ENCODE measurements at places on chromosomes 2 and 18.

DNA sequence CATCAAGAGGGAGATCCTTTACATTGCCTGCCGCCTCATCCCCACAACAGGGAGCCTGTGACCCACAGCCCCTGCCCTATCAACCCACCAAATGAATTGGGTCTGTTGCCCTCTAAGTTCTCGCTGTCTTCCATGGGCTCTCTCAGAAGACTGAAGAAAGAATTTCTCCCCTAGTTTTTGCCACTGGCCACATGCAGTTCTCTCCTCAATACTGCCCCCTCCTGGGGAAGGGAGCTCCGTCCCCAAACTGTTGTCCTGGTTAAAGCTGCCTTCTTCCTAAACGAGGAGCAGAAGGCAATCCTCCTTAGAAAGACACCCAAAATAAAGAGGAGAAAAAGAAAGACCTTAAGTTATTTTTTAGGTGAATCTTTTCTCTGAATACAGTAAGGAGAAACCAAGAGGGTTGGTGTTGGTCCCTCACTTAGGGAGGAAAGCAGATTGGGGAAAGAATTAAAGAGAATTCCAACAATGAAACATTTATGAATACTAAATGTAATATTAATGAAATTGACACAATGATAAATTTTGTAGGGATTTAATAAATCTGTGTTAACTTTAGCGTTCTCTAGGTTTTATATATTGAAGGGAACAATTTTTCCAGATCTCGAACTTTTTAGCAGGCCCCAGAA, 31.1 kb upstream of the SATB2 start:
- peak; percentile 32 for DNase-seq

- DNase-seq: no peak
These were observed at the start of gene VAMP5 for GRCh38 chr2:85584354-85584856. Gene VAMP5, plus strand, starts transcription at chr2:85584431. Its CDS starts 60 bp downstream, at chr2:85584491.

- no peak for DNase-seq
These were observed 88.9 kb downstream of the TTN start for GRCh38 chr2:178718283-178718682.

- no peak for DNase-seq
These were observed 1.2 kb downstream of the NEU2 start for GRCh38 chr2:233033672-233034071.

- DNase-seq: no peak
These were observed 82.8 kb downstream of the NCK2 start for GRCh38 chr2:105827351-105828096.

DNA sequence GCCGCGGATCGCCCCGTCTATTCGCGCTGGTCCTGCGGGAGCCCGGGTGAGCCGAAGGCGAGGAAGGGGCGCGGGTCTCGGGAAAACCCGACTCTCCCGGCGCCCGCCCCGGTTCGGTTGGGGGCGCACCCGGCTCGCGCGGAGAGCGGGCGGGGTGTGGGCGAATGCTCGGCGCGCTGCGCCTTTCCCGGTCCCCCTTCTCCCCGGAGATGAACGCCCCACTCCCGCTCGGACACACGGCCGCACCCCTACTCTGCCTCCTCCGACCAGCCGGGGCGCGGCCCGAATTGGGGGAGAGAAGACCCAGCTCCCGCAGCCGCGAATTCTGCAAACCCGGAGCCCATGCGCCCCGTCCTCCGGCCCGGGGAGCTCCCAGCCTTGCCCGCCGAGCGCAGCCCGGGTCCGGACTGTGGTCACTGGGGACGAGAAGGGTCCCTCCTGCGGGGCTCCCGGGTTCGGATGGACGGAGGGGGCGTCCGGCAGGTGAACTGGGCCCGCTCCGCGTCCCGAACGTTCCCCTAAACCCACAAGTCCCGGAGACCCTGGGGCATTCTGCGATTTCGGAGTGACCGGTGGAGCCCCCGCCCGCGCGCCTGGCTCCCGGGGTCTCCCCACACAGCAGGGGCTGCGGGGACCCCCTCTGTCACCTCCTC, 734 bp downstream of the KCNG2 start:
- no peak for DNase-seq

DNA sequence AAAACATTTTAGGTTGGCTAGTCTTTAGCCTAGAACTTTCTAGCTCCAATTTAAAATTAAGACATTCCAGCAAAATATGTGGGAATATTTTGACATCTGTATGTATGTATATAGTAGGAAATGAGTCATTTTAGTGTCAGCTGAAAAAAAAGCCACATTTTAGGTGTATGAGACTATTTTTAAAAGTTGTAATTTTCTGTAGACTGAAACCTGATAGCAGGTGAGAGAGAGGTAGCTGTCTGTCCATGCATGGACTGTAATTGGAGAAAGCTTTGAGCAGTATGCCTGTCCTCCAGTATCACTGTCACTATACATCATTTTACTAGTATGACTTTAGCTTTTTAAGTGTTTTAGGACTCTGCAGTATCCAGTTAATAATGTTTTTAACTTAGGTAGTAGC, 26.1 kb upstream of the PPP1R1C start:
- peak; percentile 19 for DNase-seq

DNA sequence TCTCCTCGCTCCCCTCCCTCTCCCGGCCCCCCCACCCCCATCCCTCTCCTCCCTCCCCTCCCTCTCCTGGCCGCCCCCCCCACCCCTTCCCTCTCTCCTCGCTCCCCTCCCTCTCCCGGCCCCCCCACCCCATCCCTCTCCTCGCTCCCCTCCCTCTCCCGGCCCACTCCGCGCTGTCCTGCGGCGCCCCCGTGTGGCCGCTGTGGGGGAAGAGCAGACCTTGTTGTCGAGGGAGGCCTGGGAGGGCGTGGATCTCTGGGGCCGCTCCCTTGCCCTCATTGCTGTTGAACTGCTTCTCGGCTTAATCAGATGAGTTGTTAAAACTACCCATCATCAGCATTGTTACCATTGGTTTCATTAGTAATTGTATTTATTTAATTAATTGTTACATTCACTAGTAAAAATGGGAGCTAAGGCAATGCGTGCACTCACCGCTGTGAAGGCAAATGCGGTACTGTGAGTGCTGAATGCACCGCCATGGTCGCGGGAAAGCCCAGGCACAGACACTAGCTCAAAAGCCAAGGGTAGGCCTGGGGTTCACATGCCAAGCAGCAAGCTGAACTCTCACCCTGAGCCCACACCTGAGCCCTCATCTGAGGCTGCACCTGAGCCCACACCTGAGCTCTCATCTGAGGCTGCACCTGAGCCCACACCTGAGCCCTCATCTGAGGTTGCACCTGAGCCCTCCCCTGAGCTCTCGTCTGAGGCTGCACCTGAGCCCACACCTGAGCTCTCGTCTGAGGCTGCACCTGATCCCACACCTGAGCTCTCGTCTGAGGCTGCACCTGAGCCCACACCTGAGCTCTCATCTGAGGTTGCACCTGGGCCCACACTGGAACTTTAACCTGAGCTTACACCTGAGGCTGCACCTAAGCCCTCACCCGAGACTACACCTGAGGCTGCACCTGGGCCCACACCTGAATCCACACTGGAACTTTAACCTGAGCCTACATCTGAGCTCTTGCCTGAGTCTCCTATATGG, 8.8 kb downstream of the RTP5 start:
- DNase-seq: peak; percentile 72

DNA sequence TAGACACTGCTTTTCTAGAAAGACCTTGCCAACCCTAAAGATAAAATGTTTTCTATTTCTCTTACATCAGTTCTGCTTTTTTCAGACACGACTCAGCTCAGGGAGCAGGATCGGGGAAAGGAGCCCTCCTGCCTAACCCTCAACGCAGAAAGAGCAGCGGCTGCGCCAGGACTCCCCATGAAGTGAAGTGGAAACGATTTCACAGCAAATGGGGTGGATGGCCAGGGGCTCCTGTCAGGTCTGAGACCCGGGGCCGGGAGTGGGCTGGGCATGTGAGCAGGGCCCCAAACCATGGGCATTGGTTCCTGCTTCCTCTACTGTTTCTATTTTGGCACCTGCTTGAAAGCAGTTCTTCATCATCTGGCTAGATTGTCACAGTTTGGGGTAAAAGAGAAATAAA, 89.4 kb upstream of the PXDN start:
- DNase-seq: no peak

GRCh38 chr2:144451443-144451842, 68.5 kb downstream of the ZEB2 start:
- no peak for DNase-seq

GRCh38 chr18:55857409-55857808, 269.4 kb upstream of the TCF4 start:
- no peak for DNase-seq

DNA sequence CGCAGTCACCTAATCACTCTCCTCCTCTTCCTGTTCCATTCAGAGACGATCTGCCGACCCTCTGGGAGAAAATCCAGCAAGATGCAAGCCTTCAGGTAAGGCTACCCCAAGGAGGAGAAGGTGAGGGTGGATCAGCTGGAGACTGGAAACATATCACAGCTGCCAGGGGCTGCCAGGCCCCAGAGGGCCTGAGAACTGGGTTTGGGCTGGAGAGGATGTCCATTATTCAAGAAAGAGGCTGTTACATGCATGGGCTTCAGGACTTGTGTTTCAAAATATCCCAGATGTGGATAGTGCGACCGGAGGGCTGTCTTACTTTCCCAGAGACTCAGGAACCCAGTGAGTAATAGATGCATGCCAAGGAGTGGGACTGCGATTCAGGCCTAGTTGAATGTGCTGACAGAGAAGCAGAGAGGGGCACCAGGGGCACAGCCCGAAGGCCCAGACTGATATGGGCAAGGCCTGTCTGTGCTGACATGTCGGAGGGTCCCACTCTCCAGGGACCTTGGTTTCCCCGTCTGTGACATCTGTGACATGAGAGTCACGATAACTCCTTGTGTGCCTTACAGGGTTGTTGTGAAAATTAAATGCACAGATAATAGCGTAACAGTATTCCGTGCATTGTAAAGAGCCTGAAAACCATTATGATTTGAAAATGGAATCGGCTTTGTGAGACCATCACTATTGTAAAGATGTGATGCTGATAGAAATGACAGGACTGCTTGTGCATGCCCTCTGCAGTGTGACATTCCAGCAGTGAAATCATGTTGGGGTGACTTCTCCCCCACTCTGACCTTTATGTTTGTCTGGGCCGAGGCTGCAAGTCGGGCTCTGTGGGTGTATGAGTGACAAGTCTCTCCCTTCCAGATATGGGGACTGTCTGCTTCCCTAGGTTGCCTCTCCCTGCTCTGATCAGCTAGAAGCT, 510 bp downstream of the IL1RN start:
- DNase-seq: no peak

DNA sequence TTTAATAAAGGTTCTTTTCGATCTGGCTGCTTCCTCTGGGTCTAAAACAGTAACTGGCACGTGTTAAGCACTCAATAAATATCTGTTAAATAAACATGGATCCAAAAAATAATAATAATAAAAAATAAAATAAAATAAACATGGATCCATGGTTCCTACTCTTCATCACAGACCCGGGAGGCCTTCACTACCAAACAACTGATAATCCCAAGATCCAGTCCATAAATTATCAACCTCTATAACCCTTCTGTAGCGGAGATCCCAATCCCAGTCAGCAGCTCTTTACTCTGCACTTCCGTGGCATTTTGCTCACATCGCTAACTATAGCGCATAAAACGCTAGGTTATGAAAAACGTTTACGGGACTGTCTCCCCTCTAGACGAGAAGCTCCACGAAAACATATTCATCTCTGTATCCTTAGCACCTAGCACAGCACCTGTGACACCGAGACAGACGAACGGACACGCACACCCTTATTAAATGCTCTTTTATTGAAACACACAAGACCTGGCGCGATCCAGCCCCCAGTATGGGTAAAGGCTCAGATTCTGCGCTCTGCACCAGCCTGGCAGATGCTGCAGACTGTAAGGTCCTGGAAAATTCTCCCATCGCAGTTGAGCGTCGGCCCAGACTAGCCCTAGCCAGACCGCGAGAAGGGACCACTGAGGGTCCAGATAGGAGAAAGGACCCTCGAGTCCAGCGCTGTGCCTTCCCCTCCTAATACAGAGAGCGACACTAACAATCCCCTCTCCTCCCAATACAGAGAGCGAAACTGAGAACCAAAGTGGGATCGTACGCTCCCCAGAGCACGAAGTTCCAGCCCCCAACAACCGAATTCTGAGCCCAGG, 770 bp downstream of the NBAS start:
- DNase-seq: no peak

DNA sequence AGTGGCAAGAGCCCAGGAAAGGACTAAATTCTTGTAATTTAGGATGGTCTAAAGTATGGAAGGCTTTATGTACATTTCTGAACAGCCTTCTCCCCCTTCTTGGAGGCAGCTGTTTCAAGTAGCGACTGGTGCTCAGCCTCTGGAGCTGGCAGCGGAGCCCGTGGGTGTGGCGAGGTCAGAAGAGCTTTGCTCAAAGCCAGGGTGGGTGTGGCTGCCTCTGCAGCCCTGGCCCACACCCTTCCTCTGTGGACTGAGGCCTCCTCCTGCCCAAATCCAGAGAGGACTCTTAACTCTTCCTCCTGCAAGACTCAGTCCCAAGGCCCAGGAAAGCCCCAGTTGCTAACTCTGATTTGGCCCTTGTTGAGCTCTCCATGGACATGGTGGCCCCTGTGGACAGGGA, 202.1 kb upstream of the REV1 start:
- DNase-seq: no peak

All from SW 1271 (cell line).